ENCODE measurements at places on chromosomes 3 and 15. TPM values are rescaled to one million over a fixed set of nuclear protein-coding genes. Genes with fewer than 3 reads are reported as not detected.
A peak's percentile ranks its signal among the peaks of the same experiment; 100 is the strongest.

GRCh38 chr3:124800511-124801258 lies 70.4 kb downstream of the UMPS start:
- no peak for DNase-seq

DNA sequence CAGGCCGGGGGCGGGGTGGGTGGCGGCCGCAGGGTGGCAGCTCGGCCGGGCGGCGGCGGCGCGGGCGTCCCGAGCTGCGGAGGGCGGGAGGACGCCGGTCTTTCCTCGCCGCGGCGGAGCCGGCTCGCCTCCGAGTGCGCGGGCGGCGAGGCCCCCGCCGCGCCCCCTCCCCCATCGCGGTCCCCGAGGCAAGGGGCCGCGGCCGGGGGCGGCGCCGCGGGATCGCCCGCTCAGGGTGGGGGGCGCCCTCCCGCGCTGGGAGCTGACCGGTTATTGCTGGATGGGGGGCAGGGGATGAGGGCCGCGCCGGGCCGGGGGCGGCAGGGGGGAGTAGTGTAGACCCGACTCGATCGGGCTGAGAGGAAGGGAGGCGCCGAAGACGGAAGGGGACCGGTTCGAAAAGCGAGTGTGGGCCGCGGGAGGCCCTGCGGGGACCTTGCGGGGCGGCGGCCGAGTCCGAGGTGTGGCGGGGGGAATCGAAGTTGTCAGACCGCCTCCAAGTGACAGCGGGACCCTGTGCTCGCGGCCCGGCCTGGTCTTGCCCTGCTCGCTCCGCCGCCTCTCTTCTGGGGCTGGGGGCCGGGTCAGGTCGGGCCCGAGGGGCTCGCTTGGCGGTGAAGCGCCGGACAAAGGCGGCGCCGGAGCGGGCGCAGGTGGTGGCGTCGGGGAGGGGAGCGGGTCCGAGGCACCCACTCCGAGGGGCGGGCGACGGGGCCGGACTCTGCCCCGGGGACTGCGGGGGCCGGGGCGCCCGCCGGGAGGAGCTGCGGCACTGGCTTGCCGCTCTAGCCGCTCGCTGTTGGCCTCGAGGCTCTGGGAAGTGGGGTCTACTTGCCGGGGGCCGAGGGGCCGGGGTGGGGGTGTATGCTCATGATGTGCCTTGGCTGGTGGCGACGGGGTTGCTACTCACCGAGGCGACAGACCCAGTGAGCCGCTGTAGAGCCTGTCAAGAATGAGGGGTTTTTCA lies 1.1 kb downstream of the BAHD1 start:
- no peak for DNase-seq

DNA sequence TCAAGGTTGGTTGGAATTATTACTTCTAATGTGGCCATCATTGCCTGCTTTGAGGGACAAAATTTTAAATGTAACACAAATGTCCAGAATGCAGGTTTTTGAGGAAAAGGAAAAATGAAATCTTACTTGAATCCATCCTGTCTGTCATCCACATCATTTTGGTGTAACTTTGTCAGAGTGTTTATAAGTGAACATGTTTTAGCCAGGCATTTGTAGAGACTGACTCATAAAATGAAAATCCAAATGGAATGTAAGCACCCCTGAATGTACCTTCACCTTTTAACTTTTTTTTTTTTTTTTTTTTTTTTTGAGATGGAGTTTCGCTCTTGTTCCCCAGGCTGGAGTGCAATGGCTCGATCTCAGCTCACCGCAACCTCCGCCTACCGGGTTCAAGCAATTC lies 141.8 kb upstream of the BNIP2 start:
- DNase-seq, result no peak

GRCh38 chr3:102174312-102174712 lies 260.5 kb upstream of the ZPLD1 start:
- peak; percentile 89 for DNase-seq

Gene ECE2
- not detected for total RNA-seq

Measured in HFFc6 (cell line).